ENCODE measurements at places on chromosomes 1 and 21.

- no peak for DNase-seq
These were observed 207.0 kb upstream of the MAP1LC3C start for GRCh38 chr1:242205622-242206489.

DNA sequence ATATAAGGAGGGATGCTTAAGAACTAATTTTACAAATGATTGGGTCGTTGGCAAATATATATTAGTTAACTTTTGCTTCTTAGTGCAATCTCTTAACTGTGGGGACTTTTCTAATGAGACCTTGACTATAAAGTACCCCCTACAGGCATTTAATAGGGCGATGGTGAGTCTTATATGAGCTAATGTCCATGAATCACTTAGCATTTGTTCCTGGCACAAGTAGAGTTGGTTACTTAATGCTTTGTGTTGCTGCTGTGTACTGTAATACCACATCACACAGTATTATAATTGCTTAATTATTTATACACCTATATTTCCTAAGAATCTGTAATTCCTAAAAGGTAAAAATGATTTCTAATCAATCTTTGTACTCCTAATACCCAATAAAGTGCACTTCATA, 25.3 kb upstream of the TMCO1 start:
- no peak for DNase-seq

- DNase-seq, result no peak
These were observed 455 bp downstream of the BSDC1 start for GRCh38 chr1:32393832-32394140.

- no peak for DNase-seq
These were observed 7.0 kb upstream of the NT5C1A start for GRCh38 chr1:39678889-39679288.

DNA sequence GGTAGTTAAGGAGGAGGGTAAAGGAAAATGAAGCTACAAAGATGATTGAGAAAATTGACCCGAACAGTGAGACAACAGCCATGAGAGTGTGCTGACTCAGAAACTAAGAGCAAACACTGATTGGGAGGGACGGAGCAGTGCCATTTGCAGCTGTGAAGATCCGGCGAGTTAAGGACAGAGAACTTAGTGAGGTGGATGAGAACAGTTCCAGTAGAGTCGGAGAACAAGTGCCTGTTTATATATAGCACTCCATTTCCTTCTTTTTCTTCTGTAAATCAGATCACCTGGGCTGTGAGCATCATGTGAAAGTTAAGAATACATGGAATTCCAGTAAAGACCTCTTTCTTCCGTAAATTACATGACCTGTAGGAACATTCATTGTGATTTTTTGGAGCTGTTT, 145.7 kb downstream of the KCNK2 start:
- no peak for DNase-seq

DNA sequence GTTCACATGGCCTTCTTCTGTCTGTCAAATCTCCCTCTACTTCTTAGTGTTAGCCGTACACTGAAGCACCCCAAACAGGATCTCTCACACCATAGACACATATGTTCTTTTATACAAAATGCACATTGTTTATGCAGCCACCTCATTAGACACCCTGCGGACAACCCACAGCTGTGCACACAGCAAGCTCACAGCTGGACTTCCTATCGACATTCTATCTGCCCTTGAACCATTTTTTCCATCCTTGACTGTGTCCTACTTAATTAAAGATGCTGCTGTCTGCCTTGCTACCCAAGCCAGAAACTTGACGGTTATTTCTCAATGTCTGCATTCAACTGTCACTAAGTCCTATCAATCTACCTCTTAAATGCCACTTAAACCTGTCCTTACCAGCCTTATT, 3.2 kb upstream of the ZBTB21 start:
- DNase-seq, result no peak

DNA sequence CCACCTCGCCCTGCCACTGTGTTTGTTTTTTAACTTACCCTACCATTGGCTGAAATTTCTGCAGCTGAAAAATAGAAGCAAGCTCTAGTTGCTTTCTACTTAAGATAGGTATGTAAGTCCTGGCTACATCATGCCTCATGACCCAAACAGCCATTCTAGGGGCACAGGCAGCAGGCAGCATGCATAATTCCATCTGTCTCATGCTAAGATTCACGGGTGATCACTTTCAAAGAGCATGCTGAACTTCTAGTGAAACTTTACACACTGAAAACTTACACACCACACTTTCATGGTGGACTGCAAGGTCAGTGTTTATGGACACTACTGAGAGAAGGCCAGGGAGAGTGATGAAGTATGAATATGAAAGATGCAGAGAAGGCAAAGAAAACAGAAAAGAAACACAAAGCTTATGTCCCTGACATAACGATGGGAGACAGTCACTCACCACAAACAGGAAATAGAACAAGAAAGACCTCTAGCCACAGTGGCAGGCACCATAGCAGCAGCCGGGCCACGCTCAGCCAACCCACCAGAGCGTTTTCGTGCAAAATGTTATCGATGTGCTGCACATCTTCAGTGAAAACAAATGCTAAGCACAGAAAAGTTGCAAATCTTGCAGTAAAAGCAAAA, 102.3 kb upstream of the TIAM1 start:
- DNase-seq, result peak; percentile 13

GRCh38 chr1:9417695-9418094, 121.6 kb upstream of the SLC25A33 start:
- DNase-seq, result no peak

GRCh38 chr21:36608041-36608896, 90.6 kb upstream of the SIM2 start:
- DNase-seq, result no peak

GRCh38 chr1:53305650-53306049, 22.2 kb downstream of the LRP8 start:
- DNase-seq, result no peak

DNA sequence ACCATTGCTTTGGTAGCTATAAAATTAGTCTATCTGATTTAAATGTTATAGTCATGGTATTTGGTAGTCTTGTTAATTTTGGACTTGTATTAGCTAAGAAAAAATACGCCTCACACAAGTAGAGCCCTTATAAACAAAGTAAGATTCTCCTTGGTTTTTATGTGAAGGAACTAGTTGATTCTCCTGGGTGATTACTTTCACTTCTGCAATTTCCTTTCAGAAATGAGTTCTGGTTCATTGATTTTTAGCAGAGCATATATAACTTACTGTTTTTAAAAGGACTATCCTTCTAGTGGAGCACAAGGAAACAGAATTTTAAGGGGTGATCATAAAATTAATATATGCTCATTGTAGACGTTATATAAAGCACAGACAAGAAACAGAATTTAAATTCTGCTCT, 120.1 kb downstream of the BACH1 start:
- DNase-seq, result no peak

- DNase-seq, result no peak
These were observed 44.1 kb downstream of the UCK2 start for GRCh38 chr1:165871311-165872067.

- DNase-seq, result no peak
These were observed 488 bp upstream of the GNL2 start for GRCh38 chr1:37596182-37596667.

- no peak for DNase-seq
These were observed 85.8 kb downstream of the NIBAN1 start for GRCh38 chr1:184888505-184888904.

GRCh38 chr1:26373789-26374188, 1.2 kb upstream of the ZNF683 start:
- DNase-seq, result no peak

DNA sequence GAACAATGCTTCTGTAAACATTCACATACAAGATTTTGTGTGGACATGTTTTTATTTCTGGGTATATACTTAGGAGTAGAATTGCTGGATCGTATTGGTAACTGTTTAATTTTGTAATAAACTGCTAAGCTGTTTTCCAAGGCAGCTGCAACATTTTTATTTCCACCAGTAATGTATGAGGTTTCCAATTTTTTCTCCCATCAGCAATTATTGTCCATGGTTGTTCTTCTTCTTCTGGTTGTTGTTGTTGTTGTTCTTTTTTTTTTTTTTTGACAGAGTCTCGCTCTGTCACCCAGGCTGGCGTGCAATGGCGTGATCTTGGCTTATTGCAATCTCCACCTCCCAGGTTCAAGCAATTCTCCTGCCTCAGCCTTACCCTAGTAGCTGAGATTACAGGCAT, 26.9 kb downstream of the ZYG11B start:
- DNase-seq, result no peak

GRCh38 chr1:58926152-58926551, 142.3 kb upstream of the JUN start:
- no peak for DNase-seq

DNA sequence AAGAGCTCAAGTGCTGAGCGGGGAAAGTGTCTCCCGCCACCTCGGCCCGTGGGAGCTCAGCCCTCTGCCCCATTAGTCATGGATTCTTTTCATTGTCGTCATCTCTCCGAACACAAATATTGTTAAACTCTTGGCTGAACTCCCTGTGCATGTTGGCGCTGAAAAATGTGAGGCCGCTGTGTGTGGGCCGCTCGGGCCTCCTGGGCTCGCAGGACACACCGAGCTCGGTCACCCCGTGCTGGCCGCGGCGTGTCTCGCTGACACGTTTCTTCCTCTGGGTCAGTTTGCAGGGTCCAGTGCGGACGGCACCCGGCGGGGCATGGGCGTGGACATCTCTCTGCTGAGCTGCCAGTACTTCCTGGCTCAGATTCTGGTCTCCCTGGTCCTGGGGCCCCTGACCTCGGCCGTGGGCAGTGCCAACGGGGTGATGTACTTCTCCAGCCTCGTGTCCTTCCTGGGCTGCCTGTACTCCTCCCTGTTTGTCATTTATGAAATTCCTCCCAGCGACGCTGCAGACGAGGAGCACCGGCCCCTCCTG, 25.6 kb downstream of the SLC45A1 start:
- DNase-seq, result no peak

DNA sequence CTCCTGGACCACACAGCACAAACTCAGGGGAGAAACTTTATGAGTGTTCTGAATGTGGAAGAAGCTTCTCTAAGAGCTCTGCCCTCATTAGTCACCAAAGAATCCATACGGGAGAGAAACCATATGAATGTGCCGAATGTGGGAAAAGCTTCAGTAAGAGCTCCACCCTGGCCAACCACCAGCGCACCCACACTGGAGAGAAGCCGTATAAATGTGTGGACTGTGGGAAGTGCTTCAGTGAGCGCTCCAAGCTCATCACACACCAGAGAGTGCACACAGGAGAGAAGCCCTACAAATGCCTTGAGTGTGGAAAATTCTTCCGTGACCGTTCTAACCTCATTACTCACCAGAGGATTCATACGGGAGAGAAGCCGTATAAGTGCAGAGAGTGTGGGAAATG, 22.5 kb downstream of the ZSCAN20 start:
- no peak for DNase-seq

DNA sequence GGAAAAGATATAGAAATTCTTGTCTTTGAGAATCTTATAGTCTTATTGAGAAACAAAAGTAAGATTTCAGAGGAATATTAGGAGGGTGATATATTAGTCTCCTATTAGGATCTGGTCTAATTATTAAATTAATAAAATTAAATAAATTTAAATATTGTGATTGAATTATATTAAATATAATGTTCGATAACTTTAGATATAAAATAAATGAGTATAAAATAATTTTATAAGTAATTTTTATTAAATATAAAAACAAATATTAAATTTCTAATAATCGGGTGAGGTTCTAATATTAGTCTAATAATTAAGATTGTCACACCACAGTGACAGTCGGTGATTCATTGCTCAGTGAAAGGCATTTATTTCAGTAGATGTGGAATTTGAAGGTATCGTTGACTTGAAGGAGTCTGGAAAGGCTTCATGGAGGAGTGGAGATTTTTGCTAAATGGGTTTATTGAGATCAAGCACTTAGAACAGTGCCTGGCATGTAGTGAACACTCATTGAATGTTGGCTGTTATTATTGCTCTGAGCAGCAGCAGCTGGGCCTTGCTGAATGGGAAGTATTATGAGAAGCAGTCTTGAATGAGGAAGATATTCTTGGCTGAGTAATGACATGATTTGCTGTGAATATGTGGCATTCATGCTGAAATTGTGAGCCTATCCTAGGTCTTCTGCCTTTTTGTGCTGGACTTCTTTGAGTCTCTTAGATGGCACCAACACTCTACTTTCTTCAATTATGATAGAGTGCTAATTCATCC, 74.6 kb downstream of the USP25 start:
- no peak for DNase-seq

GRCh38 chr1:117250061-117250606, 39.4 kb upstream of the VTCN1 start:
- DNase-seq, result no peak

DNA sequence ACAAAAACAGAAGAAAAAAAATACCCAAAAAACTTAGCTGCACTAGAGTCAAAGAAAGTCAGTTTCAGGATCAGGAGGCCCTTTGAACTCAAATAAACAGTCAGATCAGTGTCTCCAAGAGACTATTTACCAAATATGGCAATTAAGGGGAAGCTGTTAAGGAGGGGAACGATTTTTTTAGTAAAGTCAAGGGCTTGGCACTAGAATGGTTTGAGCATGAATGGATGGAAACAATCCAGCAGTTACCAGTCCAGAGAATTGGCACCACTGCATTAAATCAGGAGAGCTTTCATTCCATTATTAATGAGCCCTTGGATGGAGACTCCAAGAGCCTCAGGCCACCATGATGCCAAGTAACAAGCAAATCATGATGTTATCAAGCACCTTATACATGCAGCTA, 7.2 kb downstream of the TRAPPC3 start:
- no peak for DNase-seq

- DNase-seq, result no peak
These were observed 52.4 kb upstream of the USP1 start for GRCh38 chr1:62384276-62385005.

GRCh38 chr1:212260557-212261355, 24.5 kb upstream of the PPP2R5A start:
- DNase-seq, result no peak

DNA sequence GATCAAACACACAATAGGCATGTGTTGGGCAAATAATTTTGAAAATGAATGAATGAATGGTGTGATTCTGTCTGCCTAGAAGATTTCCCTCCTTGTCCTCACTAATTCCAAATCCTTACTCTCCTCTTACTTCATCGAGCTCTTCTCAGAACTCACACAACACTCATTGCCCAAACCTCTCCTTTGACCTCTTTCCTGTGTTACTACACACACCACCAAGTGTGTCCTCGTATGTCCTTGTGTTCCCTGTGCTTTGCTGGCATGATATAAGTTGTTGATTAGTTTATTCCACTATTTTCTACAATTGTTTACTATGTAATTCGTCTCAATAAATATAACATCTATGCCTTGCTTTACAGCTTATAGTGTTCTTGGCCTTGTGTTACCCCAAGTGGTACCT, 41.4 kb upstream of the GALNT2 start:
- no peak for DNase-seq

DNA sequence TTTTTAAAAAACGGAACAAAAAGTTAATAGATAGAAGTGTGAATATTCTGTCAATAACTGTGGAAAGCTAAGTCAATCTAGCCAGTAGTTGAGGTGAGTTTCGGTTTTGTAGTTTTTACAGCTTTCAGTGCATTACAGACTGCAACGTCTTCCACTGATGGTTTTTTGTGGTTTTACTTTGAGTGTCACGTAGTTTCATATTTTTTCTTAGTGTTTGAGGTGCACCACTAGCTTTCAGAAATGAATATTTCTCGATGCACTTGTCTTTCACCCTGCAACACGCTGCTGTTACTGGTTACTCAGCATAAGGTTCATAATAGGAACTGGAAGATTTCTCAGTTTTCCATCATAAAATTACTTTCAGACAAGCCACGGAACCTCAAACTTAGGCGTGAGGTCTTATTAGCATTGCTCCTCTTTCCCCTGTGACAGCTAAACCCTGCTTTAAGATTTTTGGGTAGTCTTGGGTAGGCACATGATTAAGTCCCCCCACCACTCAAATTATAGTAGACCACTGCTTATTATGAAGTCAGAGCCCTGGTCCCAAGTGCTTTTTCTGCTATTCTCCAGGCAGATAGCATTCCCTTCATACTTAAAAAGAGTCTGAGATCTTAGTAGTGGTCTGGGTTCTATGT, 1412.7 kb downstream of the KCNT2 start:
- no peak for DNase-seq

All from stimulated activated CD8-positive, alpha-beta memory T cell treated with anti-CD3 and anti-CD28 coated beads, Interleukin-4, amount 100 ng/mL, for 1 hour (primary cell).